HepG2 (cell line): ENCODE measurements at places on chromosomes 3 and 15. TPM values are rescaled to one million over a fixed set of nuclear protein-coding genes. Genes with fewer than 3 reads are reported as not detected.

Gene CD200
- polyA plus RNA-seq = not detected in 2 replicates

Gene C3orf52
- polyA plus RNA-seq = 0.79 and 1.1 TPM in 2 replicates

Gene OSTN
- not detected in 2 replicates for polyA plus RNA-seq

Gene IL5RA
- not detected in 2 replicates for polyA plus RNA-seq

Gene TRH
- polyA plus RNA-seq = not detected in 2 replicates

Gene NAALADL2
- 0.08 TPM in 2 replicates for polyA plus RNA-seq

Gene MST1R
- 0.72 and 0.77 TPM in 2 replicates for polyA plus RNA-seq

Gene OR5K2
- not detected in 2 replicates for polyA plus RNA-seq

Gene CPOX
- 26.2 and 34.2 TPM in 2 replicates for polyA plus RNA-seq

Gene TRMT10C
- 9.7 and 10.8 TPM in 2 replicates for polyA plus RNA-seq

Gene GOLGA8M
- 0.05 and 0.66 TPM in 2 replicates for polyA plus RNA-seq

Gene CASR
- not detected in 2 replicates for polyA plus RNA-seq

Gene UQCC5
- 15.4 and 15.7 TPM in 2 replicates for polyA plus RNA-seq

Gene ZPLD1
- not detected in 2 replicates for polyA plus RNA-seq

Gene SLC22A14
- polyA plus RNA-seq = 0.03 TPM in 1 of 2 replicates, not detected in the other

Gene SPATA12
- 0.16 and 0.25 TPM in 2 replicates for polyA plus RNA-seq

Gene SLC12A1
- not detected in 2 replicates for polyA plus RNA-seq

Gene SCG5
- polyA plus RNA-seq = 2.3 and 2.6 TPM in 2 replicates

Gene CCPG1
- 16.1 and 16.4 TPM in 2 replicates for polyA plus RNA-seq

Gene MRPL3
- polyA plus RNA-seq = 79.7 and 114 TPM in 2 replicates

Gene ZIC1
- not detected in 2 replicates for polyA plus RNA-seq

Gene PIERCE2
- polyA plus RNA-seq = 0.09 TPM in 1 of 2 replicates, not detected in the other

Gene GPR160
- 15.5 and 23.2 TPM in 2 replicates for polyA plus RNA-seq

Gene MYH15
- 0.01 and 0.03 TPM in 2 replicates for polyA plus RNA-seq

Gene CCDC174
- 4.5 and 5.4 TPM in 2 replicates for polyA plus RNA-seq

Gene MYD88
- polyA plus RNA-seq = 32.7 and 36.6 TPM in 2 replicates

Gene PP2D1
- not detected in 2 replicates for polyA plus RNA-seq

Gene CADPS
- polyA plus RNA-seq = not detected in 2 replicates

Gene CLPX
- polyA plus RNA-seq = 26.9 and 33.9 TPM in 2 replicates

Gene DPPA4
- not detected in 2 replicates for polyA plus RNA-seq

Gene ANKRD28
- 20.7 and 21.0 TPM in 2 replicates for polyA plus RNA-seq

Gene CCDC9B
- polyA plus RNA-seq = 0.98 and 1.3 TPM in 2 replicates

Gene PLIN1
- polyA plus RNA-seq = 0.74 and 0.78 TPM in 2 replicates

Gene A4GNT
- polyA plus RNA-seq = not detected in 2 replicates

Gene FRMD4B
- 2.4 and 3.0 TPM in 2 replicates for polyA plus RNA-seq

Gene ITPKA
- 13.2 and 16.4 TPM in 2 replicates for polyA plus RNA-seq

Gene HRG
- polyA plus RNA-seq = 0.09 and 0.12 TPM in 2 replicates

Gene GOLGA6D
- polyA plus RNA-seq = 0.04 TPM in 1 of 2 replicates, not detected in the other

Gene INKA1
- polyA plus RNA-seq = 0.41 and 0.77 TPM in 2 replicates

Gene FMN1
- 0.17 and 0.20 TPM in 2 replicates for polyA plus RNA-seq

Gene PRR20G
- polyA plus RNA-seq = not detected in 2 replicates

Gene ACP3
- polyA plus RNA-seq = not detected in 2 replicates

Gene EIF4E3
- 0.10 and 0.15 TPM in 2 replicates for polyA plus RNA-seq

Gene HLTF
- 8.4 and 12.0 TPM in 2 replicates for polyA plus RNA-seq

Gene DPPA2
- not detected in 2 replicates for polyA plus RNA-seq

Gene CCDC71
- polyA plus RNA-seq = 9.7 and 14.9 TPM in 2 replicates

Gene RTP1
- polyA plus RNA-seq = not detected in 2 replicates

Gene FAM240A
- polyA plus RNA-seq = not detected in 2 replicates

Gene MYZAP
- polyA plus RNA-seq = not detected in 2 replicates

Gene PLSCR2
- polyA plus RNA-seq = not detected in 2 replicates

Gene CHRM5
- polyA plus RNA-seq = not detected in 2 replicates

Gene FGF12
- 0.07 TPM in 1 of 2 replicates, not detected in the other for polyA plus RNA-seq

Gene ACTC1
- not detected in 2 replicates for polyA plus RNA-seq

Gene CSPG4
- polyA plus RNA-seq = 0.01 and 0.03 TPM in 2 replicates

Gene FGD5
- 0.17 TPM in 1 of 2 replicates, not detected in the other for polyA plus RNA-seq

Gene TEX55
- polyA plus RNA-seq = not detected in 2 replicates

Gene LXN
- polyA plus RNA-seq = not detected in 2 replicates
